ENCODE measurements at places on chromosomes 5 and 9.
A peak's percentile ranks its signal among the peaks of the same experiment; 100 is the strongest.

GRCh38 chr5:64836786-64837185 is 68.1 kb downstream of the CWC27 start:
- DNase-seq = no peak

DNA sequence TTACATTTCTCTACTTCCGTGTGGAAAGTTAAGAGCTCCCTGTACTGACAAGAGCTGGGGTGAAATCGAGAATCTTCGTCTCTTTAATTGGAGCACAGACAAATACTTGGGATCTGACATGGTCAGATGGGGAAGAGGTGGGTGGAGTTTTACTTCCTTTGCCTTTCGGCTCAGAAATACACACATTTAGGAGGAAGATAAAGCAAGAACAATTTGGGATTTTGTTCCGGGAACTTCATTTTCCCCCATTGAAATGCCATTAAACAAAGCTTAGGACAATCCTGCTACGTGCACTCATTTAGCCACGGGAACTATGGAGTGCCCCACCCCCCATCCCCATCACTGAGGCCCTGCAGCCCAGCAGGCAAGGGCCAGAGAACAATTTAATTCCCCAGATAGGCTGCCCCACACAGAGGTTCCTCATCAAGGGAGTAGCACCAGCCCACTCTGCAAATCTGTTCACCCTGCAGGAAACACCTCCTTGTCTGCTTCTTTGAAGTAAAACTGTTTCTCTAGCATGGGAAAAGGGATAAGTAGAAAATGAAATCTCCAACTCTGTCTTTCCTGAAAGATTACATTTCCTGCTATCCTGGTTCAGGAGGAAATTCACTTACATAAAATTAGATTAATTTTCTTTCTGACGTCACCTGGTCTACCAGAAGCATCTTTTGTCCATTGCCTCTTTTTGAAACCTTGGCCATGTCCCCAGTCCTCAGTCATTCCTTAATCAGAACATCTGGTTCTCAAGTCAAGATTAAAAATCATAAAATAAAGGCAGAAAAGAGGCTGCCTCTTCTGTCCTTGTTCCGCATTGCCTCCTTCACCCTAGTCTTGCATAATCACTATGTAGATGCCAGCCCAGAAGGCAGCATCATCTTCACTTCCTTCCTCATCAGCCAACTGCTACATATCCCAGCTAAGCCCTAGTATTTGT is 206.4 kb downstream of the ENC1 start:
- DNase-seq = peak; percentile 78

DNA sequence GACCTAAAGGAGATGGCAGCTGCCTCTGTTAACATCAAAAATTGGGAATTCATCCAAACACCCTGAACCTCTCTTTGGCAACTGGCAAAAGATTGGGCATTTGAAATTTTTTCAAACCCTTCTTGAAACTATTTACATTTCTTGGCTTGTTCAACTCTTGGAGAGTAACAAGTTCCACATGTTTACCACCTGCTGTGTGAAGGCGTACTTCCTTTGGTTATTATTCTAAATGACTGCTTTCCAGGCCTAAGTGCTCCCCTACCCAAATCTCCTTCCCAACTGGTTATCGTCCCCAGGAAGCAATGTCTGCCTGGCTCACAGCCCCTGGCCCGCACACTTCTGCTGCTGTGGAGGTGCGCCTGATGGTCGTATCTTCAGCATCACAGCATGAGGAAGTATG is 422.7 kb downstream of the DMAC1 start:
- no peak for DNase-seq

- peak; percentile 38 for DNase-seq
Measured at GRCh38 chr5:57199866-57200265, 26.0 kb downstream of the GPBP1 start.

DNA sequence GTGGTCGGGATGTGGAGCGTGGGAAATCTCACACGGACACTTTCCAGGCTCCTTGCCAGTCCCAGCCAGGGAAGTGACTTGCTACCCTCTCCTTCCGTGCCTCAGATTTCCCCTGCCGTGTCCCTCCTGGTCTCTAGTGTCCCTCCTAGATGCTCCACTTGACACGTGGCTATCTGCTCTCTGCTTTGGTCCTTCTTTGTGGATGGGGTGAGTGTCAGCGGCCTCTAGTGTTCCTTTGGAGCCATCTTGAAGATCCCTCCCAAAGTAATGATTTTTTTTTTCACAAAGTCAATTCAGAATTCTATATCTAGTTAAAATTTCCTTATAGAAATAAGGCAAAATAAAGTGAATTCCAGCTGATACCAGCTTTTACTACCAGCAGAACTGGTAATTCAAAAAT is 117.7 kb downstream of the MRPL36 start:
- no peak for DNase-seq
